ENCODE measurements at places on chromosomes 1 and 21. TPM values are rescaled to one million over a fixed set of nuclear protein-coding genes. Genes with fewer than 3 reads are reported as not detected.

The LGR6 gene
- total RNA-seq, result 0.25 TPM

- H3K27me3 ChIP-seq, result no peaks in the 10 kb centered on the region
- peaks cover 5% of the 10 kb centered on the region for H3K36me3 ChIP-seq
- DNase-seq, result no peak
- H3K27ac ChIP-seq, result no peak overlapping the region
Measured at GRCh38 chr1:49197081-49197480, 420.4 kb upstream of the BEND5 start.

DNA sequence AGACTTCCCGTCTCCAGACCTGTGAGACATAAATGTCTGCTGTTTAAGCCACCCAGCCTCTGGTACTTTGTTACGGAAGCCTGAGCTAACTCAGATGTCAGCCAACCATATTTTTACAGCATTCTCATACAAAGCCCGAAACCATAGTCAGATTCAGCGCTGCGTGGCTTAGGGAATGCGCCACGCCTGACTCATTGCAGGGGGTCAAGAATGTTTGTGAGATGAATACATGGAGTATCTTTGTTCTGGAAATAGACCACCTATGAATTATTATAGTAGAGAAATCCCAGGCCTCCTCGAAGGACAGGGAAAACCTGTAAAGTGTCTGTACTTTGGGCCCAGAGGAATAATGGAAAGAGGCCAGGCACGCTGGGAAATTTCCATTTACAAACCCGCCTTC is 434.8 kb downstream of the CAMTA1 start:
- no peaks in the 10 kb centered on the region for H3K4me1 ChIP-seq
- no peak overlapping the region for H3K4me3 ChIP-seq
- DNase-seq, result no peak
- H3K27ac ChIP-seq, result no peak overlapping the region
- peaks cover 60% of the 10 kb centered on the region for H3K27me3 ChIP-seq
- no peaks in the 10 kb centered on the region for H3K36me3 ChIP-seq

The TMEM125 gene
- total RNA-seq, result not detected

DNA sequence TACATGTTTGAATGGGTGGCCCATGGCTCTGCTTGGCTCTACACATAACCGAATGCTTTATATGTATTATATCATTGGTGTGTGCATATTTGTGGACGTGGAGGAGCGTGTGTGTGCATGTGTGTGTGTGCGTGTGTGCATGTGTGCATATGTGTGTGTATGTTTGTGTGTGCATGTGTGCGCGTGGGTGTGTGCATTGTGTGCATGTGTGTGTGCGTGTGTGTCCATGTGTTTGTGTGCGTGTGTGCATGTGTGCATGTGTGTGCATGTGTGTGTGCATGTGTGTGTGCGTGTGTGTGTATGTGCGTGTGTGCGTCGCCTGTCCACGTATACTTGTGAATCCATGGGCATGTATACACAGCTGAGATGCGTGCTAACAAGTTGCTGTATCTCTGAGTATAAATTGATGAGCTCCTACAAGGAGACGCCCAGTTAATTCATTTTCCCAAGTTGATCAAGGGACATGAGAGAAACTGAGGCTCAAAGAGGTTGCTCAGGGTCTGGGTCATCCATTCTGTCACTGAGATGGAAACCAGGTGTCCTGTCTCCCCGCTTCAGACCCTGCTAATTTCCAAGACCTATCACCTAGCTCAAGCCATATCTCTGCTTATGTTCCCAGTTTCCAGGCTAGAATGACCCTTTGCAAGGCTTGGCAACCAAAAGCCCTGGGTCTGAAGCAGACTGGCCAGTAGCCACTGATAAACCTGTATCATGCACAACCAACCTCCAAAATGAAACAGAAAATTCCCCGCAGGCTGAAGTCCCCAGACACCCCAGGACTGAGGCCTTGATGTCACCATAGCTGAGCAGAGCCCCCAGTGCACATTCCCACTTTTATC is 2.8 kb upstream of the CTRC start:
- H3K27ac ChIP-seq, result no peak overlapping the region
- H3K4me3 ChIP-seq, result no peak overlapping the region
- DNase-seq, result no peak
- H3K36me3 ChIP-seq, result no peaks in the 10 kb centered on the region

The CHRM3 gene
- 0.34 TPM for total RNA-seq

DNA sequence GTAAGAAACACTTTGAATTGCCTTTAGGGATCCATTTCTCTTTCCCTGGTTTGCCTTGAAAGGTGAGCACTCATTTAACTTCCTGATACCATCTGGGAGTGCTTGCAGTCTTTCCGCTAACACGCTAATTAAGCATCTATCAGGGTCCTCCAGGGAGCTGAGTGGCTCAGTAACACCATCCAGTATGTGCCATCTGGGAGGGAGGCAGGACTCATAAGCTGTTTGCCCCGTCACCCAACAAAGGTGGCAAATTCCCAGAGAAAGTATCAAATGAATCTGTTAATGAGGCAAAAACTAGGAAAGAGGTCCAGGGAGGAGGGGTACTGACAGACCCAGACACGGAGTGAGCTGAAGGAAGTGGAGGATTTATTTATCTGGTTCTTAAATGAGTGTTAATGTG is 430.9 kb downstream of the HLX start:
- H3K27me3 ChIP-seq, result peaks cover 10% of the 10 kb centered on the region
- H3K4me1 ChIP-seq, result no peaks in the 10 kb centered on the region
- H3K27ac ChIP-seq, result no peak overlapping the region
- H3K4me3 ChIP-seq, result no peak overlapping the region
- H3K36me3 ChIP-seq, result no peaks in the 10 kb centered on the region

The DISC1 gene
- 7.6 TPM for total RNA-seq

DNA sequence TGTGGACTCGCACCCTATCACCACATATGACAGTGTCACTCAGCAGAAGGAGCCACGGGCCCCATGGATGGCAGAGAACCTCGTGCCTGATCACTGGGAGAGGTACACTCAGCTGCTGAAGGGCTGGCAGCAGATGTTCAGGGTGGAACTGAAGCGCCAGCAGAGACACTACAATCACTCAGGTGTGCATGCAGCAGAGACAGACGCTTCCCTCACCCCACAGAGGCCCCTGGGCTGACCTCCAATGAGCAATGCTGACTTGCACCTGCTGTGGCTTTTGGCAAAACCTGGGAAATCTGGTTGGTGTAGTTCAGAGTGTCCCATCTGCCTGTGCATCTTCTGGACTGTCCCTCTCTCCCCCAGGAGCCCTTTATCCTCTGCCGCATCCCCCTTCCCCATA is 51.9 kb downstream of the KIAA1614 start:
- no peak overlapping the region for H3K27ac ChIP-seq
- H3K4me1 ChIP-seq, result peaks cover under 1% of the 10 kb centered on the region
- DNase-seq, result no peak
- H3K4me3 ChIP-seq, result no peak overlapping the region

GRCh38 chr1:40772146-40772955 is 11.2 kb upstream of the KCNQ4 start:
- no peak for DNase-seq
- peak overlapping the region; percentile 24 for H3K27ac ChIP-seq

GRCh38 chr1:183685112-183685713 is 32.1 kb upstream of the APOBEC4 start:
- no peaks in the 10 kb centered on the region for H3K27me3 ChIP-seq
- H3K36me3 ChIP-seq, result no peaks in the 10 kb centered on the region
- no peak overlapping the region for H3K4me3 ChIP-seq

DNA sequence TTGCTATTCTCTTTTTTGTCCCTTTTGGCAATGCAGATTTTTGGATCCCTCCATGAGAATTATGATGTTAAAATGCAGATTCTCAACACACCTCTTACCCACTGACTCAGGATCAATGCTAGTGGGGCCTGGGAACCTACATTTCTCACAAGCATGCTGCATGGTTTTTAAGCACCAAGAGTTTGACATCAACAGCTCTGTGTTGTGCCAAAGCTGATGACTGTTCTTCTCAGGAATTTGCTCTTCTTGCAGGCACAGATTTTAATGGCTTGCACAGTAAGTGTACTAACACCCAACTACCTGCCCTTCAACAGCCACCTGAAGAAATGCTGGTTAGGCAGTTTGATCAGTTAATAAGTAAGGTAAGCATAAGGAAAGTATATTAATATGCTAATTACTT is 468.7 kb downstream of the PTBP2 start:
- H3K4me1 ChIP-seq, result no peaks in the 10 kb centered on the region
- no peak overlapping the region for H3K4me3 ChIP-seq
- no peak for DNase-seq

DNA sequence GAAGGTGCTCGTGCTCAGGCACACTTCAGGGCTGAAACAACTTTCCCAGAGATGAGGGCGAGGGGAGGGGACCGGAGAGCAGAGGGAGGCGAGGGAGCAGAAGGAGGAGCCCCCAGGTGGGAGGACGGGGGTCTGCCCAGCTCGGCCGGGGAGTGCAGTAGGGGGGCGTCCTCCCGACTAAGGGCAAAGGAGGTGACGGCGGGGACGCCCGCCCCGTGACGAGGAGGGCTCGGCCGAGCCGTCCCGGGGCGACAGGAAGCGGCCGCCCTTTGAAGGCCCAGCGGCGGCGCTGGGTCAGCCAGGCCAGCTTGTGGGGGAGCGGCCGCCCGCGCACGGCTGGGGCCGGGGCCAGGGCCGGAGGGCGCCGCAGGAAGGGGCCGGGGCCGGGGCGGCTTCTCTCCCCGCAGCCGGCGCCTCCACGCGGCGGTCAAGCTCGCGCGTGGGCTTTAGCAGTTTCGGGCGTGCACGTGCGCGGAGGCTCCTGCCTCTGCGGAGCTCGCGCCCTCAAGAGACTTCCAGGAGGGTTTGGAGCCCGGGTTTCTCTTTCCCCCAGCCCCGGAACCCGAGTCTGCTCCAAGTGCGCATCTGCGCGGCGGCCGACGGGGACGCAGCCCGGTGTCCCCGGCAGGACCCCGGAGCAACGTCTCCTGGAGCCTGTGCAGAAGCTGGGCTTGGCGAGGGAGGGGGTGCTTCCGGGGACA is 100.8 kb upstream of the SLC45A1 start:
- peaks cover 18% of the 10 kb centered on the region for H3K4me1 ChIP-seq
- no peak overlapping the region for H3K27ac ChIP-seq
- H3K4me3 ChIP-seq, result peak overlapping the region; percentile 79
- peaks cover 19% of the 10 kb centered on the region for H3K27me3 ChIP-seq

DNA sequence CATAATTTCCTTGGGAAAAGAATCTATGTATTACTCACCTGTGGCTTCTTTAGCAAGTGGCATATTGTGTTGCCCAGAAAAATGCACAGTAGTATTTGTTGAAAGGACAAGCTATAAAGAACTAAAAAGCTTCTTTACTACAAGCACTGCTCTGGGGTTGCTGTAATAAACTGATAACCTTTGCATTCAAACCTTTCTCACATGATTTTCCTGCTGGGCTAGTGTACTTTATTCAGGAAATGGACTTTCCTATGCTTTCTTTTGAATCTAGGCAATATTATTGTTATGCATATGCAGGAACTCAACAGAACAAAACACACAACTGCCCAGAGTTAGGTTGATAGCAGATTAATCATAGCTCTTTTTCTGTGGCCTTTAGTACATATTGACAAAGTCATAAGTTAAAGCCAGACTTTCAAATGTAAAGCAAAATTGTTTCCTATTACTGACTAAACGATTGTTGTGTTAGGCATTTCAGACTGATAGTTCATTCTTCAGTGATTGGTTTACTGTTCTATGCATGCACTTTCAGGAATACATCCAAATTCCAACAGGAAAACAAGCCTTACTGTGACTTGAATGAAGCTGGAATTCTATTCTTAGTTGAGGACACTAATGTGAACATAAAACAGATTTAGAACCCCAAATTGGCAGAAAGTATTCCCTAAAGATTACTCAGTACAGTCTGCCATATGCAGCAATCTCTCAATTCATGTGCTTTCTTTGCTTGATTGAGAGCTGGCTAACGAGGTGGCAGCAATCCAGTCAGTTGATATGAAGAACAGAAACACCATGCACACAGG is 564.3 kb upstream of the NEGR1 start:
- H3K36me3 ChIP-seq, result no peaks in the 10 kb centered on the region
- no peaks in the 10 kb centered on the region for H3K4me1 ChIP-seq
- no peak overlapping the region for H3K27ac ChIP-seq
- no peak overlapping the region for H3K4me3 ChIP-seq

GRCh38 chr1:36562181-36562685 is 79.5 kb upstream of the CSF3R start:
- no peaks in the 10 kb centered on the region for H3K36me3 ChIP-seq
- H3K4me3 ChIP-seq, result no peak overlapping the region
- H3K27ac ChIP-seq, result no peak overlapping the region

DNA sequence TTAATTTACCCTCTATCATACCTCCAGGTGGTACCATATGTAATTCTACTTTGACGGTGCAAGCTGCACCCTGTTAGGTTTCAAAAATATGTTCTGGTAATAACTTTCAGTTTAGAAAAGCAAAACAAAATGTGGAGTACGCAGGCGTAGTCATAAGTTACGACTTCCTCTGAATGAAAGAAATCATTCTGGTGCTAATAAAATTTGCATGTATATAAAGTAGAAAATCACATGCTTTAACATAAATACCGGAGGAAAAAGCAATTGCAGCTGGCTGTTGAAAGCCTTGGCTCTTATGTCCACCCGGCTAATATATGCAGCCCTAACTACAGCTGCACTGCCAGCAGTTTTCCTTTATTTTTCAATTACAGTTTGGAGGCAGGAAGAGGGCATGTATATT is 65.2 kb upstream of the TMPRSS15 start:
- H3K4me1 ChIP-seq, result no peaks in the 10 kb centered on the region
- H3K27me3 ChIP-seq, result no peaks in the 10 kb centered on the region

The LRRC71 gene
- total RNA-seq, result not detected

DNA sequence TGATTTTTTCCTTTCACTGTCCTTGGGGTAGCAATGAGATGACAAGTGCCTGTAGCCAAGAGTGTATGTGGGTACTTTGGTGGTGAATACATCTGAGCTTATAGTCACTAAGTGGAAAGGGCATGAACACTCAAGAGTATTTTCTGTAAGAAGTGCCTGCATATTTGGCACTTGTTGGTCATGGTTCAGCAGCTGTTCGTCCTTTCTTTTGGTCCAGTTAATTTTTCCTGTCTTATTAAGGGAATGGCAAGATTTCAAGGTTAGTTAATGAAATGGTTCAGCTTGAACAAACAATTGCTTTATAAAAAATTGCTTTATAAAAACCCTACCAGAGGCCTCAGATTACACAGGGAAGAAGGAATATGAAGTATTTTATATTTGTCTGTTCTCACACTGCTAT is 48.6 kb upstream of the GPR52 start:
- H3K27ac ChIP-seq, result no peak overlapping the region
- DNase-seq, result no peak
- no peak overlapping the region for H3K4me3 ChIP-seq
- peaks cover 48% of the 10 kb centered on the region for H3K36me3 ChIP-seq

The CD101 gene
- total RNA-seq, result not detected

DNA sequence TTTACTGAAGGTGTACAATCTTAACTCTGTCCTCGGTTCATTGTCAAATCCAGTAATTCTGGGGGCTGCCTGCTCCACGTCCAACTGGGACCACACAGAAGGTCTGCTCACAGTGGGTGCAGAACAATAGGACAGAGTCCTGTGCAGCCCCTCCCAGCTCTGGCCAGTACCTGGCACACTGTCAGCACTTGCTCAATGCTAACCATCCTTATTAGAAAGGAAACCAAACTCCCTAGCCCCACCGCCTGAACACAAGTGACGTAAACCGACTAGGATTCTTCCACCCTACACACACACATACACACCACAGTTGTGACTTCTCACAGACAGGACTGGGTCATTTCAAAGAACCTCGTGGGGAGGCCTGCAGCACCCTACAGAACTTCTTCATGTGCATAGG is 5.2 kb downstream of the BCAR3 start:
- peaks cover 9% of the 10 kb centered on the region for H3K27me3 ChIP-seq
- no peak overlapping the region for H3K27ac ChIP-seq
- no peak overlapping the region for H3K4me3 ChIP-seq
- H3K4me1 ChIP-seq, result peaks cover 6% of the 10 kb centered on the region
- no peak for DNase-seq

GRCh38 chr1:94729267-94729666 is 90.9 kb upstream of the SLC44A3 start:
- H3K27ac ChIP-seq, result no peak overlapping the region
- H3K36me3 ChIP-seq, result no peaks in the 10 kb centered on the region
- peaks cover 10% of the 10 kb centered on the region for H3K27me3 ChIP-seq

Measured in naive thymus-derived CD8-positive, alpha-beta T cell (primary cell).